ENCODE measurements at places on chromosomes 1 and 21.

- peak; percentile 14 for DNase-seq
Observed at GRCh38 chr1:31181515-31182343, 58.0 kb downstream of the NKAIN1 start.

- DNase-seq = no peak
Observed at GRCh38 chr1:32394890-32395432, 720 bp upstream of the BSDC1 start.

DNA sequence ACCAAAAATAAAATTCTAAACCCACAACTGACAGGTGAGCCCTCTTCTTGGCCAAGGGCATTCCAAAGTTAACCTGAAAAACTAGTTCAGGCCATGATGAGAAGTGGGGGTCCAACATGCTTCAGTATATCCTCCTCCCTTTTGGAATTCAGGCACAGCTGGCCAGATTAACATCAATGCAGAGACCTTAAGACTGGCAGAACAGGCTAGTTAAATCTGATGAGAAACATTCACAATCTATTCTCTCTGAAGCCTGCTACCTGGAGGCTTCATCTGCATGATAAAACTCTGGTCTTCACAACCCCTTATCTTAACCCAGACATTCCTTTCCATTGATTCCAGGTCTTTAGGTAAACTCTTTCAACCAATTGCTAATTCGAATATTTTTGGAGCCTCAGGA is 26.7 kb upstream of the ZBTB8B start:
- no peak for DNase-seq

DNA sequence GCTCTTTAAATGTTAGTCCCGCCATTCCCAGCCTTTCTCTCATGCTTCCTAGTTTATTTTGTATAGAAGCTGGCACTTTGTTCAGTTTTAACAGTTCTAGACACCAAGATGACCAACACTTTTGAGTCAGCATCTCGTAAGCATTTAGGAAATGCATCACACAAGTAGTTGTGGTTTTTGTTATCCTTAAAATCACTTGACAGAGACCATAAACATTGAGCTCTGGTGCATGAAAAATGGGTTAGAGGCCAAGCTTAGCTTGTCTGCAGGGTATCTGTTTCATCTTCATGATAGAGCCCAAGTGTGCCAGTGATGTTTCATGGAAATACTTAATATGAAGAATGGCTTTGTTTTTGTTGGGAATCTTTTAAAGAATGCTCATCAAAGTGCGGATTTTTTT is 159.7 kb downstream of the DISP1 start:
- DNase-seq = peak; percentile 95
